ENCODE measurements at places on chromosomes 6 and 20. TPM values are rescaled to one million over a fixed set of nuclear protein-coding genes. Genes with fewer than 3 reads are reported as not detected.

ARMH2 gene
- total RNA-seq: not detected

DNA sequence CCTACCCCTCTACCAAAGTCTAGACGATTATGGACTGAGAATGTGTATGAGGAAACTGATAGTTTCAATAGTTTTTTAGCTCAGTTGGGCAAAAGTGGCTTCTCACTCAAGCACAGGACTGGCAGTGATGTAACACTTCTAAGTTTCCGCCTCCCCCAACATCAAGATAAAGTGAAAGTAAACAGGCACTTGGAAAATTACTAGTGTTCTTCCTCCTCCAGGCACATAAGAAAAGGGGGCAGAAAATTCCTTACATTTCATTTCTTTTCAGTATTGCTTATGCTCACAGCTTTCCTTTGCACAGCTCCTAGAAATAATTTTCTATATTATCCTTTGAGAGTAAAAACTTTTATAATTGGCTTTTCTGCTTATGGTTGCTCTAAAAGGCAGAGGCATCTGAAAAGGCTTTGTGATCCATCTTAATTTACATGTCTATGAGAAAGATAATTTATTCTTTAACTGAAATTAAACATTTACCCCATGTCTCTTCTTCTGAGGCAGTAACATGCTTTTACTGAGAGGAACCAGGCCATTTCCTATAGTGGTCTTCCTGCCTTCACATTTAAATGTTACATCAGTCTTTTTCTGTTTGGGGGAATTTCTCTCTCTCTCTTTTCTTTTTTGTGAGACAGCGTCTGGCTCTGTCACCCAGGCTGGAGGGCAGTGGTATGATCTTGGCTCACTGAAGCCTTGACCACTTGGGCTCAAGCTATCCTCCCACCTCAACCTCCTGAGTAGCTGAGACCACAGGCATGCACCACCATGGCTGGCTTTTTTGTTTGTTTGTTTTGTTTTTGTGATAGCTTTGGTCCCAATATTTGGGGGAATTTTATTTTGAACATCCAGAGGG, 65.0 kb upstream of the EEF1A1 start:
- no peak for DNase-seq
- H3K36me3 ChIP-seq: no peaks in the 10 kb centered on the region
- no peaks in the 10 kb centered on the region for H3K27me3 ChIP-seq
- peak overlapping the region; percentile 60 for H3K4me3 ChIP-seq
- peaks cover 24% of the 10 kb centered on the region for H3K4me1 ChIP-seq

NNAT gene
- 2.7 TPM for total RNA-seq

ANGPT4 gene
- not detected for total RNA-seq

GRCh38 chr6:89984926-89985750, 90.9 kb downstream of the GJA10 start:
- DNase-seq: no peak
- no peaks in the 10 kb centered on the region for H3K36me3 ChIP-seq
- H3K4me1 ChIP-seq: peaks cover 54% of the 10 kb centered on the region
- peak overlapping the region; percentile 98 for H3K27ac ChIP-seq
- H3K27me3 ChIP-seq: no peaks in the 10 kb centered on the region

DNA sequence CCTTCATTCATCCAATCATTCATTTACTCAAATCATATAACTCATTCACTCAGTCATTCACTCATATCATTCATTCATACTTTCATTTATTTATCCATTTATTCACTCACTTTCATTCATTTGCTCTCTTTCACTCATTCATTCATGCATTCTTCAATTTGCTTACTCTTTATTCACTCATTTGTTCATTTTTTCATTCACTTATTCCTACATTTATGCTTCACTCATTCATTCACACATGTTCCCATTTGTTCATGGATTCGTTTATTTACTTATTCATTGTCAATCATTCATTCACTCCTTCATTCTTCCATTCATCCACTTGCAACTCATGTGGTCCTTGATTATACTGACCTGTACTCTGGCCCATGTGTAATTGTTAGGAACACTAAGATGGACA, 39.4 kb downstream of the SNRPB start:
- H3K4me3 ChIP-seq: no peak overlapping the region
- no peak overlapping the region for H3K27ac ChIP-seq
- H3K36me3 ChIP-seq: no peaks in the 10 kb centered on the region
- peaks cover 16% of the 10 kb centered on the region for H3K27me3 ChIP-seq
- no peaks in the 10 kb centered on the region for H3K4me1 ChIP-seq

GRCh38 chr6:1631251-1631650, 21.5 kb downstream of the FOXC1 start:
- no peak overlapping the region for H3K4me3 ChIP-seq
- DNase-seq: no peak
- no peak overlapping the region for H3K27ac ChIP-seq
- peaks cover 40% of the 10 kb centered on the region for H3K4me1 ChIP-seq
- no peaks in the 10 kb centered on the region for H3K36me3 ChIP-seq
- no peaks in the 10 kb centered on the region for H3K27me3 ChIP-seq

RSPO3 gene
- 0.21 TPM for total RNA-seq

DNA sequence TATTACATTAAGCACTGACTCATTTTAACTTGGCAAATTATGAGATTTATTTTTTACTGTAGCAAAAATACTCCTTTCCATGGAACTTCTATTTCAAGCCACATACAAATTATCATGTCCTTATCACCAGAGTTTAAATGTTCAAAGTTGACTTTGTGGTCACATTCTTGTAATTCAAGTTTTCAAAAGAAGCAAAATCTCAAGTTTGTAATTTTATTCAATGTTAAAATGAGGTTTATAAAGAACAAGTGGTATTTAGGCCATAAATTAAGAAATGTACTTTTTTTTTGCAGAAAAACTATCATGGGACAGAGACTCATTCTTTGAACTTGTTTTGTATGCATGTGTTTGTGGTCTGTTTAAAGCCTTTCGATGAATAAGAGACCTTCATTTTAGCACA, 811.5 kb downstream of the TENT5A start:
- H3K36me3 ChIP-seq: no peaks in the 10 kb centered on the region
- peaks cover 9% of the 10 kb centered on the region for H3K4me1 ChIP-seq
- no peaks in the 10 kb centered on the region for H3K27me3 ChIP-seq
- no peak for DNase-seq
- no peak overlapping the region for H3K4me3 ChIP-seq

- H3K36me3 ChIP-seq: no peaks in the 10 kb centered on the region
- no peaks in the 10 kb centered on the region for H3K27me3 ChIP-seq
- peaks cover 9% of the 10 kb centered on the region for H3K4me1 ChIP-seq
- no peak overlapping the region for H3K27ac ChIP-seq
- DNase-seq: no peak
Measured at GRCh38 chr6:113057567-113058053, 710.5 kb downstream of the RFPL4B start.

DNA sequence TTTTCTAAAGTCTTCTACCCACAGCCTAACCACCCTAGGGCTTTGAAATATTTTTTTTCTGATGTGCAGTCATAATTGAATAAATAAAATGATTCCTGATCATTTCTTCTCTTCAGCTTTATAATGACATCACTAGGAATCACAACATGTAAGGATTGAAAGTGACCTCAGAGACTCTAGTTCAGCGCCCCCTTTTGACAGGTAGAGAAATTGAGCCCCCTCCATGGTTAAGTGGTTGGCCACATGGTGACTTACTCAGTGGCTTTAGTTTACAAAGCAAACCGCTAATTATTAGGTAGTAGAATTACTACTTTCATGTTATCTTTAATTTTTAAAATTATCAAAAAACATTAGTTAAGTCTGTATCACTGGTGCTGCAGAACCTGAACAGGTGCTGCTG, 13.3 kb upstream of the SLC2A12 start:
- no peak overlapping the region for H3K4me3 ChIP-seq
- H3K27ac ChIP-seq: no peak overlapping the region
- H3K27me3 ChIP-seq: no peaks in the 10 kb centered on the region
- no peaks in the 10 kb centered on the region for H3K36me3 ChIP-seq
- DNase-seq: no peak

GRCh38 chr6:9131616-9132015, 696.3 kb upstream of the SLC35B3 start:
- no peak overlapping the region for H3K4me3 ChIP-seq
- H3K27ac ChIP-seq: no peak overlapping the region
- H3K36me3 ChIP-seq: no peaks in the 10 kb centered on the region

COL9A1 gene
- total RNA-seq: 0.27 TPM

- H3K36me3 ChIP-seq: no peaks in the 10 kb centered on the region
- no peak for DNase-seq
- H3K4me1 ChIP-seq: peaks cover 14% of the 10 kb centered on the region
- H3K4me3 ChIP-seq: no peak overlapping the region
- H3K27ac ChIP-seq: no peak overlapping the region
- no peaks in the 10 kb centered on the region for H3K27me3 ChIP-seq
Measured at GRCh38 chr6:108714101-108714765, 134.0 kb upstream of the ARMC2 start.

DNA sequence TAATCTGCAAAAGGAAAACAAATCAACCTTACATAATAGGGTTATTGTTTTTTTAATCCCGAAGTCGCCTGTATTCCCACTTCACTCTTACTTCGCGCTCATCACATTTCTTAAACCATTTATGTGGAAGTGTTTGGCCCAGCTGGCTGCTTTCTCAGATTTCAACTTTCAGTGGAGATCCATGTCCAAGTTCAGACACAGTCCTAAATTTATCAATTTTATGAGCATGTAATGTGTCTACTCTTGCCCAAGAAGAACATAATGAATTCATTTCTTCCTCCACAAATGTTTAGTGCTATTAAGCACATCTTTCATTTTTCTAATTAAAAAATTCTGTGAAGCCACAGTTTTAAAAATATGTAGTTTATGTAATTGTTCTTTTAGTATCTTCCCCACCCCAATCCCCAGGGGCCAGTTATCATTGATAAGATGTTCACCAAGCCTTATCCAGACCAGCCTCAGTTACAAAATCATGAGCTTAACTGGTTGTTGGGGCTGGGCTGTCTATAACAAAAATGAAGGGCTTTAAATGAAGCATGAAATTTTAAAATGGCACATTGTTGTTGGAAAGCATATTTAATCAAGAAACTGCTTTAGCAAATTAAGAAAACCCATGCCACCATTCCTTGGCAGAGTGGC, 151.7 kb downstream of the UST start:
- H3K36me3 ChIP-seq: peaks cover 3% of the 10 kb centered on the region
- peaks cover 3% of the 10 kb centered on the region for H3K4me1 ChIP-seq
- DNase-seq: no peak
- no peak overlapping the region for H3K4me3 ChIP-seq
- no peak overlapping the region for H3K27ac ChIP-seq
- H3K27me3 ChIP-seq: no peaks in the 10 kb centered on the region

DNA sequence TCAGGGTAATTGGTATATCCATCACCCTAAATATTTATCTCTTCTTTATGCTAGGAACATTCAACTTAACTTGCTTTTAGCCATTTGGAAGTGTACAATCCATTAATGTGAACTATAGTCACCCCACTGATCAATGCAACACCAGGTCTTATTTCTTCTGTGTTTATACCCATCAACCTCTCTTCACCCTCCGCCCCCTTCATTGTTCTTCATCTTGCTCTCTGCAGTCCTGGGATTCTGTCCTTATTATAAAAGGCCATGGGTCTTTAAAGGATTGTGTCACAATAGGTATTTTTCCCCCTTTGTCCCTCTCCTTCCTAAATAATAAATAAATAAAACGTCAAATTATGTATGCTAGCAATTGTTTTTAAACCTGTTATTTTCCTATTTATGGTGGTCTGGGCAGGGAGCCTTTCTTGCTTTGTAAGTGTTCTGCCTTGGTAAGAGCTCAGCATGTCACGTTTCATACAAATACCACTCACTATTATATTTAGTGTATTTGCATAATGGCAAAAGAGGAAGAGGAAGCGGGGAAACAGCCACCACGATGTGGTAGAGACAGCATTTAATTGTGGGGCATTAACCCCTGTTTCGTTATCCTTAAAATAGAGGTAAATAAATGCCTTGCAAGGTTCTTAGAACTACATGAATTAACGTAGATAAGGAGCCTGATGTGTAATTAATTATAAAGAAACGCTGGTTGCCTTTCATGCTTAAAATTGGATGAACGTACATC, 1.9 kb downstream of the ABRACL start:
- H3K4me3 ChIP-seq: no peak overlapping the region
- H3K27me3 ChIP-seq: no peaks in the 10 kb centered on the region
- no peak for DNase-seq

GRCh38 chr6:87514831-87515230, 42.1 kb downstream of the SLC35A1 start:
- peaks cover 34% of the 10 kb centered on the region for H3K36me3 ChIP-seq
- no peaks in the 10 kb centered on the region for H3K27me3 ChIP-seq
- H3K27ac ChIP-seq: no peak overlapping the region
- H3K4me3 ChIP-seq: no peak overlapping the region
- DNase-seq: no peak
- no peaks in the 10 kb centered on the region for H3K4me1 ChIP-seq

- H3K4me3 ChIP-seq: no peak overlapping the region
- no peak for DNase-seq
- no peaks in the 10 kb centered on the region for H3K36me3 ChIP-seq
- peaks cover 39% of the 10 kb centered on the region for H3K4me1 ChIP-seq
- H3K27ac ChIP-seq: peak overlapping the region; percentile 80
Measured at GRCh38 chr6:11854408-11855165, 76.0 kb upstream of the ADTRP start.

Measured in chondrocyte (in vitro differentiated cells).